Activated CD8-positive, alpha-beta memory T cell treated with anti-CD3 and anti-CD28 coated beads for 1 hour (primary cell): ENCODE measurements at places on chromosomes 12 and 14.

DNA sequence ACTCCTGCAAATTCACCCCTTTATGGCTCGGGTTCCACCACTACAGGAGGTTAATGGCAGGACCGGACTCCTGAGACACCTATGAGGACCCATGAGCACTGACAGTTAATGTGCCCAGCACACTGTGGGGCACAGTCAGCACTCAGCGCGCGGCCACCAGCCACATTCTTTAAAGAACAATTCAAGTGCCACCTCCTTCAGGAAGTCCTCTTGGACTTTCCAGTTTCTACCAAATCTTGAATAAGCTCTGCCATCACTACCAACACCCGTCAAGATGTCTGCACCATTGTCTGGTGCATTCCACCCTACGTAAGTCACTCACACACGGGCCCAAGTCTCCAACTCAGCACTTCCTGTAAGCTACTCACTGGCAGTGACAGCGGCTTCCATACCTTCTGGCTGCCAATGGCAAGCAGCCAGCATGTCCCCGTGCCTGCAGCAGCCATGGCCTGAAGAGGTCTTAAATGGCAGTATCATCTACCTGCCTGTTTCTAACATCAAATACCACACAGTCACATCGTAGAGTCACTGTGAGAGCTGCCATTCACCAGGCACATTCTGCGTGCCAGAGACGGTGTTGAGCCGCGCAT, 48.5 kb downstream of the CDC42BPB start:
- no peak for DNase-seq

DNA sequence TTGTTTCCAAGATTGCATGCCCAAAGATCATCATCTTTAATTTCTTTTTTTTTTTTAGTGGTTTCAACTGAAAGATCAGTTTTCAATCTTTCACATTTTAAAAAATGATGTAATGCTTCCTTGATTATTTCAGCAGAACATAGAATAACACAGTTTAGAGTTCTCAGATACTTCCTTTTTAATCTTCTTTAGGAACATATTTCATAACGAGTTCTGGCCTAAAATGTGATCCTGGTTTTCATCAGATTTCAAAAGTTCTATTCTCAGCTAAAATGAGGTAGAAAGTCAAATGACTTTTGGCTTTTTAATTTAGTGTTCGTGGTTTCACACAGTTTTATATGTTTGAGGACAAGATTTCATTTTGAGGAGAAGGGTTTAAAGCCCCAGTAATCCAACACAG, 40.0 kb upstream of the NR1H4 start:
- DNase-seq = no peak

DNA sequence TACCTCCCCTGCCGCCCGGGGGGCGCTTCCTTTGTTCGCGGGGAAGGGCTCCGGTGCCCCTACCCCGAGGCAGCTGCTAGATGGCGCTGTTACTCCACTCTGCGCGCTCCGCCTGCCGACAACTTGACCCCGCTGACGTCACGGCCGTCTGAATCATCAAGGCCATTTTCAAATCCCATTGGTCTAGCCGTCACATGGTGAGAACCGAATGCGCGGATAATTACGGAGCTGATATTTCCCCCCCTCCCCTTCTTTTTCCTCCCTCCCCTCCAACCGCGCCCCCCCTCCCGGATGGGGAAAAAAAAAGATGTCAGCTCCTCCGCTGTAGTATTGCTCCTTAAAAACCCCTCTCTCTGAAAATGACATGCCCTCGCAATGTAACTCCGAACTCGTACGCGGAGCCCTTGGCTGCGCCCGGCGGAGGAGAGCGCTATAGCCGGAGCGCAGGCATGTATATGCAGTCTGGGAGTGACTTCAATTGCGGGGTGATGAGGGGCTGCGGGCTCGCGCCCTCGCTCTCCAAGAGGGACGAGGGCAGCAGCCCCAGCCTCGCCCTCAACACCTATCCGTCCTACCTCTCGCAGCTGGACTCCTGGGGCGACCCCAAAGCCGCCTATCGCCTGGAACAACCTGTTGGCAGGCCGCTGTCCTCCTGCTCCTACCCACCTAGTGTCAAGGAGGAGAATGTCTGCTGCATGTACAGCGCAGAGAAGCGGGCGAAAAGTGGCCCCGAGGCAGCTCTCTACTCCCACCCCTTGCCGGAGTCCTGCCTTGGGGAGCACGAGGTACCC, at the start of gene HOXC10:
Gene HOXC10 (plus strand): TSS at position 246 of the 791 bp plus-strand sequence. CDS start 114 bp downstream, at position 360.
- peak; percentile 56 for DNase-seq

DNA sequence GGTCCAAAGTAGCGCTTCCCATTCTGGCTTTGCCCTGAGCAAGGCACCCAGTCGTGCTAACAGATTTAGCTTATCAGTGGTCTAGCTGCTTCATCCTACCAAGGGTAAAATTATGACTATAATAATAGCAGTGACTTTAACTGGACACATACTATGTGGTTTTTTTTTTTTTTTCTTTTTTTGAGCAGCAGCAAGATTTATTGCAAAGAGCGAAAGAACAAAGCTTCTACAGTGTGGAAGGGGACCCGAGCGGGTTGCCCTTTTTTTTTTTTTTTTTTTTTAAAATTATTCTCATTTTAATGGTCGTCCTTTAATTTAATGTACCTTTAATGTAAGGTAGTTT, 505 bp downstream of the HELB start:
- DNase-seq = no peak

DNA sequence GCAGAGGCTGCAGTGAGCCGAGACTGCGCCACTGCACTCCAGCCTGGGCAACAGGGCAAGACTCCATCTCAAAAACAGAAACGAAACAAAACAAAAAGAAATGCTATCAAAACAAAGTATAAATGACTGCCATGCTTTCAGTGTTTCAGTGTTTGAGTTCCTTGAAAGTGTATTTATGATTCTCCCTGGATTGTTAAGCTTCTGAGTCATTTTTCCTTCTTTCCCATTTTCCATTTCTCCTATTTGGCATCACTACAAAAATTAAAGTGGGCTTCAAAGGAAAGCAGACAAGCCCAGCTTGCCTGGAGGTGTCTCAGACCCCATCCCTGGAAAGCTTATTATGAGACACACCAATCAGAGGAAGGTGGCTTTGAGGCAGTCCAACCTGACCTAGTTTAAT, 35.1 kb downstream of the NIN start:
- no peak for DNase-seq

- DNase-seq = no peak
Measured at GRCh38 chr12:71008616-71009015, 88.1 kb upstream of the PTPRR start.

GRCh38 chr12:88781909-88782308, 201.6 kb upstream of the KITLG start:
- DNase-seq = no peak

GRCh38 chr14:23380197-23380914, 3.5 kb downstream of the CMTM5 start:
- DNase-seq = no peak

GRCh38 chr12:1808798-1809480, 11.4 kb upstream of the LRTM2 start:
- DNase-seq = no peak

GRCh38 chr12:72075401-72075800, 136.8 kb downstream of the TPH2 start:
- no peak for DNase-seq

DNA sequence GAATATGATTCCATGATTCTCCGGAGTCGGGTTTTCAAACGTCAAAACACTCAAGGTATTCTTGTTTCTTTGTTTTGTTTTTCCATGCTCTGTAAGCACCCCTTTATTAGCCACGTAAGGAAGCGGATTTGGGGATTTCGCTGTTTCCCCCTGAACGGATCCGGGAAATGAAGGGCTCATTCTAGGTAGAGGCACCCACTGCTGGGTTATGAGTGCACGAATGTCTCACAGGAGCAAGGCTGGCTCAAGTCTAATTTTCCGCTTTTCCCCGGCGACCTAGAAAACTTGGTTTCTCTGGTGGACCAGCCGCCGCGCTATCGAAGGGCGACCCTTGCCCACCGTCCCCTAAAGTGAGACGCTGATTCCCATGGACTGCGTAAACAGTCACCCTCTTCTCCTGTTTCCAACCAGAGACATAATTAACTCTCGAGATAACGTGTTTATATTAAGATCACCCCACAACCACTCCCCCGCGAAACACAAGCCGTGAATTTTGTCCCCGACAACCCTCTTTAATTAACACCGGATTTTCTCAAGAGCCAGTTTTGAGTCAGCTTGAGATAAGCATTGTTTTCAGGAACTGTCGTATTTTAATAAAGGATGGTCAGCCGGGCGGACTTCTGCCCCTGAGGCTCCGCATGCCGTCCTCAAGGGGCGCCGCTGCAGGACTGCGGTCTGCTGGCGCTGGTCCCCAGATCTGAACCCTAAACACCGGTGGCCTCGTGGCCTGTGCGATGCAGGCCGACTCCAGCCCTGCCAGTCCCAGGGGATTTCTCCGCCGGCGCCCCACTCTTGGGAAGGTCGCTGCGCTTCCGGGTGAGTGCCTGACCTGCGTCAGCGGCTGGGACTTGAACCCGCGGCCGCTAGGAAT, 515 bp upstream of the ABCC9 start:
- DNase-seq = no peak

DNA sequence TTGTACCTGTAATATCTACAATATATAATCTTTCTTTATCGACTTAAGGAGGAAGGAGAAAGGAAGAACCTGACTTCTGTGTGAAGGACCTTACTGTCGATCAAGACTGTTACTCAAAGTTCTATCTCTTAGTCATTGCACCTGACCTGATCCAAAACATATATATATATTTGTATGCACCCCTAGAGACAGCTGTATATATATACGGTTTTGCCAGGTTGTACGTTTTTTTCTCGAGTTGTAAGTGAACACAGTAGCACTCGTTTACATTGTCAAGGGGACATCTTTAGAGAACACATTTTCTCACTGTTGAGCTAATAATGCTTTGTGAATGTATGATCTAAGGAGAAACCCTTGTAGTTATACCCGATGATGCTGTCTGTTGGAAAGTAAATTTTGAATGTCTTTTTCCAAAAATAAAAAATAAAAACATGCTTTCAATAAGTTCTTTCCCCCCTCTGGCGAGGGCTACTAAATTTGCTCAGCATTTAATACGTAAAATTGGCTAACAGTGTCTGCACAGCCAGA, 536 bp upstream of the SLC35E3 start:
- no peak for DNase-seq
